ENCODE measurements at places on chromosomes 5 and 9.

GRCh38 chr9:91740701-91741100 is 209.3 kb downstream of the ROR2 start:
- H3K27me3 ChIP-seq, result no peaks in the 10 kb centered on the region
- no peak overlapping the region for H3K4me3 ChIP-seq
- H3K4me1 ChIP-seq, result no peaks in the 10 kb centered on the region
- no peaks in the 10 kb centered on the region for H3K36me3 ChIP-seq

GRCh38 chr9:38690574-38690973 is 29.4 kb downstream of the FAM240B start:
- peaks cover 2% of the 10 kb centered on the region for H3K27me3 ChIP-seq
- no peak overlapping the region for H3K4me3 ChIP-seq
- H3K4me1 ChIP-seq, result peaks cover 9% of the 10 kb centered on the region
- DNase-seq, result no peak

DNA sequence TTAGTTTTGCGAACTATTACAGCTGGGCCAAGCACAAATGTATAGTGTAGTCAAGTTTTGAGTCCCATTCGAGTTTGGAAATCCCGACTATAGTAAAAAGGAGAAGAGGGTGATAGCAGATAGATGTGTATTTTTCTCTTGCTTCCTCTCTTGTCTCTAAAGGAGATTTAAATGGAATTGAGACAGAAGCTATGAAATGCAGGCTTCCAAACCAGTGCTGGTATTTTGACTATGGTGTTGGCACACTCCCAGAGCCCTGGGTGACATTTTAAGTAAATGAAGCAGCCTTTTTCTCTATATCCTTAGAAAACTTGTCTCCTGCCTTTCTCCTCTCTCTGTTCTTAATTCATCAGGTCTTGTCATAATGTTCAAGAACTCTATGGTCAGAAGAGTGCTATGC is 17.7 kb upstream of the AUH start:
- DNase-seq, result no peak
- H3K4me3 ChIP-seq, result no peak overlapping the region
- H3K4me1 ChIP-seq, result no peaks in the 10 kb centered on the region
- no peaks in the 10 kb centered on the region for H3K27me3 ChIP-seq

GRCh38 chr5:14172149-14172795 is 29.1 kb downstream of the TRIO start:
- H3K4me1 ChIP-seq, result peaks cover 10% of the 10 kb centered on the region
- DNase-seq, result no peak
- no peak overlapping the region for H3K27ac ChIP-seq
- H3K4me3 ChIP-seq, result no peak overlapping the region
- H3K27me3 ChIP-seq, result no peaks in the 10 kb centered on the region

DNA sequence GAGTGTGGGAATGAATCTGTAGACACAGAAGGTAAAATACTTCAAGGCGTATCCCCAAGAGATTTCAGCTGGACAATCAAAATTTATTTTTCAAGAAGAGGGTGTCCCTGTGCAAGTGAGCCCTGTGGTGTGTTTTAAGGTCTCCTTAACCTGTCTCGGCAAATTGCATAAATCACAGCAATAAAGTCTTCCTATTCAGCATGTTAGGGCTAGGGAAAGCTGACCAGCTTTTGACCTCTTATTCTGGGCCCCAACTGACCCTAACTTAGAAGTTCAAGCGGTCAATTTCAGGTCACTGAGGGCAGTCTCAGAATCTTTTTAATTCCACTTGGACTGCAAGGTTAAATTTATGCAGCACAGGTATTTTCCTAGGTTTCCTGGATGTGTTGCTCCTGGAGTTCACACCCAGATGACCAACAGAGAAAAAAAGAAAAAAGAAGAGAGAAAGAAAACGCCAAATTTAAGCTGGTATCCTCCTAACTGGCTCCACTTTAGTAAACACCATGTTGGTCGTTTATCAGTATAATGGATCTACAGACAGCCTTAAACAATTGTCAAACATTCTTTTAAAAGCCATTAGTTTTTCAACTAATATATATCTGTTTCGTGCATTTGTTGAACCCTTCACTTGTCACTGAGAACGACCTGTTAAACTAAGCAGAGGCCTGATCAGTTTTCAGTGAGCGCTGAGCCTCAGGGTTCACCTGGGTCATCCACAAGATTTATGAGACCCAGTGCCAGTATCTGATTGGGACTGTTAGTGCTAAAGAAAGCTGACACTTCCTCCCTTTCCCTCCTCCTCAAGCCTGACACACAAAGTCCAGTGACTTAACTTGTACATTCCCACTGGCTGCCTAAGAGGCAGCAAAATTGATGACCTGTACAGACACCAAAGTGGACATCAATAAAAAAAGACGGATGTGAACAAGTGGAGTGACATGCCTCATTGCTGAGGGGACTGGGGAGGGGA is 546.1 kb downstream of the NR2F1-AS1 start:
- no peaks in the 10 kb centered on the region for H3K36me3 ChIP-seq
- H3K4me3 ChIP-seq, result no peak overlapping the region
- no peak overlapping the region for H3K27ac ChIP-seq
- H3K27me3 ChIP-seq, result no peaks in the 10 kb centered on the region

DNA sequence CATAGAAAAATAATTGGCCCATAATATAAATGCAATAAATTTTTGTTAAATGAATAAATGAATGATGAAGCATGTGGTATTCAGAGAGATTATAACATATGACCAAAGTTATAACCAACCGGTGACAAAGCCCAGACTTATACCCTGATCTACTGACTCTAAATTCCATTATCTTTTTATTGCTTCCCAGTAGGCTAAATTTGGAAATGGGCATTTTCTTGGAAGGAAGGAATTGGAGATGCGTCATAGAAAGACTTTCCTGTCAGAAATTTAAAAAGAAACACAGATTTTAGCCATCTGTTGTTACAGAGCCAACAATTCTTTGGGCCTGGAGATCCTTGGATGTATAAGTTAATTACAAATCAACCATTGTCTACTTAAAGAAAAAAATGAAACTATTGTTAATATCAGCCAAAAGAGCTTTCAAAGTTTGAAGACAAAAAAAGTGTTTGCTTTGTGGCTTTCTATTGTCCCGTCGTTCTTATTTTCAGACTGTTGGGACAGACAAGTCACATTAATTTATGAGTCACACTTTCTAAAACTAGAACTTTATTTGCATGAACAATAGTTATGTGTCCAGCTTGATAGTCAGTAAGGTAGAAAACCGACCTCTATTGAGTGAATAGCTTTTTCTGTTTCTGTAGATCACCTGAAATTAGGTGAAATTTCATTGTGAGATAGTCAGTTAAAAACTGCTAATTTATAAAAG is 428.7 kb downstream of the GABRG2 start:
- no peaks in the 10 kb centered on the region for H3K4me1 ChIP-seq
- no peaks in the 10 kb centered on the region for H3K36me3 ChIP-seq
- no peak overlapping the region for H3K27ac ChIP-seq

GRCh38 chr5:134345996-134346395 is 21.0 kb downstream of the CDKL3 start:
- H3K27me3 ChIP-seq, result no peaks in the 10 kb centered on the region
- H3K36me3 ChIP-seq, result peaks cover 5% of the 10 kb centered on the region
- no peak overlapping the region for H3K4me3 ChIP-seq
- no peak overlapping the region for H3K27ac ChIP-seq
- DNase-seq, result no peak
- no peaks in the 10 kb centered on the region for H3K4me1 ChIP-seq

- H3K27me3 ChIP-seq, result no peaks in the 10 kb centered on the region
- no peak for DNase-seq
- no peak overlapping the region for H3K27ac ChIP-seq
- H3K4me3 ChIP-seq, result no peak overlapping the region
- no peaks in the 10 kb centered on the region for H3K4me1 ChIP-seq
These were observed 187.2 kb upstream of the ZNF462 start for GRCh38 chr9:106675780-106676179.

DNA sequence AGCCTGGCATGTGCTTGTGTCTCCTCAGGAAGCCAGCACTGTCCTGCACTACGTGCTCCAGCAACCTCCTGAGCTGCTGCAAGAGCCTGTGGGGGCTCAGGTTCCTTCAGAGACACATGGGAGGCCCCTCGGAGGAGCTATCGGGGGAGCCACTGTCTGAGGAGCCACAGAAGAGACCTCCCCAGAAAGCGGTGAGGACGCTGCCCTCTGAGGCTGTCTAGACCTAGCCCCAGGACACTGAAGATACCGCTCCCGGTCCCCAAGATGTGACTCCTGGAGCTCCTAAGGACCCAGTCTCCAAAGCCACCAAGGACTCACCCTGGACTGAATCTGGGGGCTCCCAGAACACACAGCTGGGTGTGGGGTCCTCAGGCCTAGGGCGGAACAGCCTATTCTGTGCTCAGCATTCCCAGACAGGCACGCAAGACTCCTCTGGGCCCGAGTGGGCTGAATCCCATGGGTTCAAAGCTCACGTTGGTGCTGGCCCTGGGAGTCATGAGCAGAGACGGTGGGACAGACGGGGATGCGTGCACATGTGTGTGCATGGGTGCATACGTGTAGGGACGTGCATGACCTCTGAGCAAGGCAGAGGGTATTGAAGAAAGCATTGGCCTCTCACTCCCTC is 50.0 kb downstream of the HRH2 start:
- no peaks in the 10 kb centered on the region for H3K27me3 ChIP-seq
- no peak overlapping the region for H3K27ac ChIP-seq
- no peaks in the 10 kb centered on the region for H3K36me3 ChIP-seq
- DNase-seq, result no peak

DNA sequence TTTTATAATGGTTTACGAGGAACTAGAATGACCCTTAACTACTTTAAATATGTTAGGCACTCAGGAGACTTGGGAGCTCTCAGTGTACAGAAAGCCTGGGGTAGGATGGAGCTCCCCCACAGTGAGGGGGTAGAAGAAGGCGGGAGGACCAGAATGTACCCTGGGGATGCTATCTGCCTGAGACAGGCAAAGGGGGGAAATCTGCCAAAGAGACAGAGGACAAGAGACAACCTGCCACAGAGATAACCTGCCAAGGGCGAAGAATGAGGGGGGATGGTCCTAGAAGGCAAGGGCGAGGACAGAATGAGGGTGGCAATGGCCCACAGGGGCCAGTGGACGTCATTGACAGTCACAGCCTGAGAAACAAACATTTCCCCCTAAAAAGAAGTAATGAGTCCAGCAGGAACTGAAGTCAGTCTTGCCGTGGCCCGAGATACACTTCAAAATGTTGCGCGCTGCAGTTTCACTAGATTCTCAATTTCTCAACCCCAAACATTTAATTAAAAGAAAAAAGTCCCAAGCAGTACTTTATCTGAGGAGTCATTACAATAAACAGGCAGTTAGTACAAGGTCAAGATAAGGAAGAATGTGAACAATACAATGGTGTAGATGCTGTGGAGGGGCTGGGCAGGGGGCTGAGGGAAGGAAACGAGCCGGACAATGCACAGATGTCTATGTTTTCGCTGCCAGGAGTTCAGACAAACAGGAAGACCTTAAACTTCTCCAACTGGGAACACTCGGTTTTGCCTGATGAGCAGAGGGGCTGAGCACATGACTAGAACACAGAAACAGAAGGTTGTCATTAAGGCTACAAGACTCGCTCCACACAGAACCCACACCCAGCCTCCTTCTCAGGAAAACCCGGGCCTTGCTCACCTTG is 125.0 kb downstream of the LHFPL2 start:
- H3K27ac ChIP-seq, result peak overlapping the region; percentile 95
- no peak overlapping the region for H3K4me3 ChIP-seq
- peaks cover 47% of the 10 kb centered on the region for H3K4me1 ChIP-seq
- DNase-seq, result peak; percentile 95
- H3K36me3 ChIP-seq, result no peaks in the 10 kb centered on the region

DNA sequence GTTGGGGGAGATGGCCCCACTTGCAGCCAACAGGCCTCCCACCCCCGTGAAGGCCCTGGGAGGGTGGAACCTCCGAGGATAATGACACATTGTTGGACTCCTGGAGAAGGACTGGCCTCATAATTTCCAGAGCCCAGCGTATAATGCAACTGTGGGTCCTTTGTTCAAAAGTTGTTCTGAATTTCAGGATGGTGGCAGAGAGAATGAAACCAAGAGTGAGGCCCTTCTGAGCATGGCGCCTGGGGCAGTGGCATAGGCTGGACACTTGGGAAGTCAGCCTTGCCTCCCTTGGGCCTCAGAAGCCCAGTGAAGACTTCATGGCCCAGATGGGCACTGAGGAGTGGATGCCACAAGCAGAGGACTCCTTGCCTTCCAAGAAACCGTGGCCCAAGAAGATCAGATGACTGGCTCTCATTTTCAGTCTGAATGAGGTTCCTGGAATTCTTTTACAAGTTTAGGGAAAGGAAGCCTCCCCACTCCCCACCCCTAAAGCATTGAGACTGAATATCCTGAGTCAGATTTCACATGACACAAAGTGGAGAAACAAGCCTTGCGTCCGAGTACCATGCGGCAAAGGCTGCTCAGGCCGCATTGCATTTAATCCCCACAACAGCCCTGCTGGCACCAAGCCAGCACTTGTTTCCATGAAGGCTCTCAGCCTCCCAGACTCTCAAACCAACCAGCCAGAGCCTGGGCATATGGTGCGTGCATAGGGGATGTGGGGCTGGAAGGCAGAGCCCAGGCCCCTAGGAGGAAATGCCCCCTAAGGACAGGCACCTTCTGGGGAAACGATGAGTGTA is 96.7 kb upstream of the SMIM23 start:
- peak; percentile 49 for DNase-seq
- H3K4me1 ChIP-seq, result peaks cover 4% of the 10 kb centered on the region
- no peaks in the 10 kb centered on the region for H3K36me3 ChIP-seq
- peaks cover 2% of the 10 kb centered on the region for H3K27me3 ChIP-seq
- H3K4me3 ChIP-seq, result no peak overlapping the region

DNA sequence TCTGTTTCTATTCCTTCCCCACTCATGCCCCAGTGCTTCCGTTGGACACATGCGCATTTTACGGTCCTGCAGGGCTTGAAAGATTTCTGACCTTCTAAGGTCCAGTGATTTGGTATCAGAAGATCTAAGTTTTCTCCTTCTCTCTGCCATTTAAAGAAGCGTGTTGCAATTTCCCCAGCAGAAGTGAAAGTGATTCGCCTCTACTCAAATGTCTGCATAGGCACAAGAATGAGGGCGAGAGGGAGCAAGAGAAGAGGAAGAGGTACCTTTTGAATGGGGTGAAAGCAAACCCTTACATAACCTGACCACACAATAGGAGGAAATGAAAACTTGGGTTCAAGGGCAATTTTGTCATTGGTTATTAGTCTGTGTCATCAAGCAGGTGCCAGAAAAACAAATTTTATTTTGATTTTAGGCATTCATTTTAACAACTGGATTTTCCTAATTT is 31.7 kb upstream of the NR3C1 start:
- DNase-seq, result peak; percentile 75
- peak overlapping the region; percentile 4 for H3K4me3 ChIP-seq
- no peaks in the 10 kb centered on the region for H3K36me3 ChIP-seq
- peak overlapping the region; percentile 49 for H3K27ac ChIP-seq
- H3K27me3 ChIP-seq, result no peaks in the 10 kb centered on the region
- H3K4me1 ChIP-seq, result peaks cover 8% of the 10 kb centered on the region

GRCh38 chr5:117763271-117763670 is 1188.6 kb upstream of the SEMA6A start:
- no peaks in the 10 kb centered on the region for H3K27me3 ChIP-seq
- no peak overlapping the region for H3K27ac ChIP-seq
- DNase-seq, result no peak

DNA sequence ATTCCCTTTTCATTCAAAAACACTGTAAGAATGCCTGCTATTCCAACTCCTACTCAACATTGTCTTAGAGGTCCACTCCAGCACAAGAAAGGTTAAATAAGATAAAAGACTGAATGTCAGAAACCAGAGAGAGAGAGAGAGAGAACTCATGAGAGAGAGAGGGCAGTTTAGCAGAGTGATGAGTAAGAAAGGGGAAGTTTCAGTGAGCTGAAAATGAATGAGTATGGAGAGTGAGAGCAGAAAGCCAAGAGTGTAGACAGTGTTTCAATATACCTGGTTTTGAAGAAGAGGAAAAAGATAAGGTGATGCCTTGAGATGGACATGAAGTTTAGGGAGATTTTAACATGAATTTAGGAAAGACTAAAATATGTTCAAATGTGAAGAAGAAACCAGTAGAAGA is 528.0 kb upstream of the SEMA6A start:
- no peaks in the 10 kb centered on the region for H3K4me1 ChIP-seq
- no peaks in the 10 kb centered on the region for H3K27me3 ChIP-seq
- no peak overlapping the region for H3K4me3 ChIP-seq
- DNase-seq, result no peak
- no peak overlapping the region for H3K27ac ChIP-seq
- no peaks in the 10 kb centered on the region for H3K36me3 ChIP-seq
